Activated naive CD8-positive, alpha-beta T cell treated with anti-CD3 and anti-CD28 coated beads, Interleukin-2, amount 50 U/mL, for 16 hours (primary cell): ENCODE measurements at places on chromosomes 1 and 21.

GRCh38 chr1:181011301-181012202 is 11.1 kb downstream of the STX6 start:
- DNase-seq: no peak

GRCh38 chr1:155898888-155899287 is 12.3 kb downstream of the RIT1 start:
- DNase-seq: no peak

DNA sequence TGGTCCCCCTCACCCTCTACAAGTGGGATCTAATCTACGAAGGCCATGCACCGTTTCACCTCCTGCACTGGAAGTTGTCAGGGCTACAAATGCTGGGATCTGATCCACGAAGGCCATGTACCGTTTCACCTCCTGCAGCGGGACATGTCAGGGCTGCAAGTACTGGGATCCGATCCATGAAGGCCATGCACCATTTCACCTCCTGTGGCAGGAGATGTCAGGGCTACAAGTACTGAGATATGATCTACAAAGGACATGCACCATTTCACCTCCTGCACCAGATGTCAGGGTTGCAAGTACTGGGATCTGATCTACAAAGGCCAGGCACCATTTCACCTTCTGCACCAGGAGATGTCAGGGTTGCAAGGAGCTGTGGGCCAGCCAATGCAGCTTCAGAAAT is 7.0 kb downstream of the ALDH4A1 start:
- DNase-seq: no peak

- no peak for DNase-seq
Measured at GRCh38 chr1:198681831-198682759, 43.3 kb downstream of the PTPRC start.

DNA sequence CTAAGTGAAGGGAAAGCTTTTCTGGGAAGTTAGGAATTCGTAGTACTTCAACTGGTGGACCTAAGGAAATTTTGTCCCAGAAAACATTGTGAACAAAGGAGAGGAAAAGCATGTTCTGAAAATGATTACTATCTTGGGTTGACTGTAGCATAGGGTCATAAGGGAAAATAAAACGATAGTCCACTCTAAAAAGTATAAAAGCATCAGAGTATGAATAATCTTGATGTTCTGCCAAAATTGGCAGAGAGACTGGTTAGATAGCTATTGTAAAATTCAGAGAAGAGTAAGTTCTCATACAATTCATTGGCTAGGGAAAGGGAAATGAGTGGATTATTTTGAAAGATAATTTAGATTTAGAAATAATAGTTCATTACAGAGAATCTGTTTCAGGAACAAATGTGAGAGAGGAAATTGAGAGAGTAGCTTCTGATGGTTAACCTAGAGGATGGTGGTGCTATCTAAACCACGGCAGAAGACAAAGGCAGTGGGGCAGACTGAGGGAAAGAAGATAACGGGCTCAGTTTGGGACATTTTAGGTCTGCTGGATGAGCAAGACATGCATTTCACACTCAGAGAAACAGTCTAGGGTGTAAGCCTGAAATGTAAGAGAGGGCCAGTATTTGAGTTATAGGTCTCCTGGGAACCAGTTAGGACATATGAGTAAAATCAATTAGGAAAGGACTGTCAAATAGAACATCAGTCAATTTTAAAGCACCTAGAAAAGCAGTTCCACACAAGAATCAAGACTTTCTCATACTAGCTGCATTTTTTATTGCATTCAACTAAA is 799.3 kb upstream of the CXADR start:
- no peak for DNase-seq

GRCh38 chr21:17915976-17916375 is 96.8 kb upstream of the C21orf91 start:
- no peak for DNase-seq
